ENCODE measurements at places on chromosomes 1 and 21. TPM values are rescaled to one million over a fixed set of nuclear protein-coding genes. Genes with fewer than 3 reads are reported as not detected.
A peak's percentile ranks its signal among the peaks of the same experiment; 100 is the strongest.

DNA sequence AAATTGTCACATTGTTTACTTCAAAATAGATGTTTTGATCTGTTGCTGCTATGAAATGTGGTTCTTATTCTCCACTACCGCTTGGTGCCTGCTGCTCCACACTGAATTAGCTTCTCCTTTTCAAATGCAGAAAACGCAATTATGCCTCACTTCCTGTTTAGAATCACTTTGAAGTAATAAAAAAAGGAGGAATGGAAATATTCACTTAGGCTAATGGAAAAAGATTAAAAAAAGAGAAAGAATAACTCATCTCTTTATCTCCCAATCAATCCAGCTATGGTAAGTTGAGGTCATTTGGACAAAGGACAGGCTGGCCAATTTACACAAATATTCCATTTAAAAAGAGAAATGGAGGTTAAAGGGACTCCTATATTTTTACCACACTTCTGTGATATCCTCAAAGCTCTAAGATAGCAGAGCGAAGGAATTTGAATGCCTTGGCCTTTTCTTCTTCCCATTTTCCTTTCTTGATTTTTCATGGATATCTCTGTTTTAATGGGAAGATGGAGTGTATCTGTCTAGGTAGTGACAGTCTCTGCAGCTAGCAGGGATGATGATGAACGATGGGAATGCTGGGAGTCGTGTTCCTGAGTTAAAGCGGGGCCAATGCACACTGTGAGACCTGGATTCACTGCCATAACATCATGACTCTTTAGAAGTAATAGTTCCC lies 35.7 kb downstream of the RGS5 start:
- no peaks in the 10 kb centered on the region for H3K27me3 ChIP-seq
- no peak overlapping the region for H3K4me3 ChIP-seq
- no peak overlapping the region for H3K27ac ChIP-seq
- no peak for DNase-seq
- no peaks in the 10 kb centered on the region for H3K36me3 ChIP-seq

- H3K27ac ChIP-seq, result no peak overlapping the region
- no peak for DNase-seq
- no peaks in the 10 kb centered on the region for H3K36me3 ChIP-seq
Observed at GRCh38 chr1:109433322-109433721, 7.1 kb upstream of the PSMA5 start.

GRCh38 chr21:29304597-29304996 lies 5.9 kb downstream of the BACH1 start:
- H3K4me3 ChIP-seq, result no peak overlapping the region
- no peak overlapping the region for H3K27ac ChIP-seq
- H3K4me1 ChIP-seq, result peaks cover 69% of the 10 kb centered on the region
- no peaks in the 10 kb centered on the region for H3K36me3 ChIP-seq
- H3K27me3 ChIP-seq, result no peaks in the 10 kb centered on the region
- DNase-seq, result no peak

The LCE3D gene
- not detected for total RNA-seq

DNA sequence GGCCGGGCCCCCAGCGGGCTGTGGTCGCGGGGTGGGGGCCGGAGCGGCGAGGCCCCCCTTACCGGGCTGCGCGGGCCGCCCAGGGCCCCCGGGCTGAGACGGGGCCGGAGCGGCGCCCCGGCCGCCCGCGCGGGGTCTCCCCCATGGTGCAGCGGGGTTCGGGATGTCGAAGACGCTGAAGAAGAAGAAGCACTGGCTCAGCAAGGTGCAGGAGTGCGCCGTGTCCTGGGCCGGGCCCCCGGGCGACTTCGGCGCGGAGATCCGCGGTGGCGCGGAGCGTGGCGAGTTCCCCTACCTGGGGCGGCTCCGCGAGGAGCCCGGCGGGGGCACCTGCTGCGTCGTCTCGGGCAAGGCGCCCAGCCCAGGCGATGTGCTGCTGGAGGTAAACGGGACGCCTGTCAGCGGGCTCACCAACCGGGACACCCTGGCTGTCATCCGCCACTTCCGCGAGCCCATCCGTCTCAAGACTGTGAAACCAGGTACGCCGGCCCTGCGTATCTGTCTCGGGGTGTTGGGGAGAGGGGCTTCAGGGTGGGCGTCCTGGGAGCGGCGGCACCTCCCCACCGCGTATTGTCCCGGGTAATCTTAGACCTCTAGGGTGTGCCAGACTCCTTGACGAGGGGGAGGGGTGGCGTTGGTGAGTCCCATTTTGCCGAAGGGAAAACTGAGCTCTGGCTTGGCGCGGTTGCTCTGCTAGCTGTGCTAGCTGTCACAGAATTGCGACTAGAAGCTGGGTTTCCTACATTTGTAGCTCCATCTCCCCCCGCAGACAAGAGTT lies 745 bp downstream of the MAGI3 start:
- no peaks in the 10 kb centered on the region for H3K27me3 ChIP-seq
- H3K27ac ChIP-seq, result peak overlapping the region; percentile 83
- H3K4me1 ChIP-seq, result no peaks in the 10 kb centered on the region
- peak; percentile 19 for DNase-seq
- peak overlapping the region; percentile 100 for H3K4me3 ChIP-seq

DNA sequence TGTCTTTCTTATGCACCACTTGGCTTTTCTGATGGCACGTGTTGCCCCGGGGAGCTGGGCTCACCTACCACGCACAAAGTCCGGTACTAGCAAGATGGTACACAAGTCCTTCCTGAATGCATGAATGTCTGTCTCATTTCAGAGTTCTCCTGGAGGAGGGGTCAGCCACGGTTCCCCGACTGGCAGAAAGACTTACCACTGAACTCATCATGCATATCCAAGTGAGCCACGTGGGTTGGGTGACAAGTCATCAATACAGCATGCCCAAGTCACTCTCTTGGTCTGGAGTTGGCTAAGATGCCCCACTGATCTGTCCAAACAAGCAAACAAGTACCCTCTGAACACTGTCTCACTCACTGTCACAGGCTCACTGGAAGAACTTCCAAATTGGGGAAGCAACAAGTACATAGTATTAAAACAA lies 28.6 kb upstream of the MX1 start:
- no peak for DNase-seq
- H3K27me3 ChIP-seq, result no peaks in the 10 kb centered on the region
- no peaks in the 10 kb centered on the region for H3K4me1 ChIP-seq
- H3K36me3 ChIP-seq, result no peaks in the 10 kb centered on the region
- no peak overlapping the region for H3K4me3 ChIP-seq

DNA sequence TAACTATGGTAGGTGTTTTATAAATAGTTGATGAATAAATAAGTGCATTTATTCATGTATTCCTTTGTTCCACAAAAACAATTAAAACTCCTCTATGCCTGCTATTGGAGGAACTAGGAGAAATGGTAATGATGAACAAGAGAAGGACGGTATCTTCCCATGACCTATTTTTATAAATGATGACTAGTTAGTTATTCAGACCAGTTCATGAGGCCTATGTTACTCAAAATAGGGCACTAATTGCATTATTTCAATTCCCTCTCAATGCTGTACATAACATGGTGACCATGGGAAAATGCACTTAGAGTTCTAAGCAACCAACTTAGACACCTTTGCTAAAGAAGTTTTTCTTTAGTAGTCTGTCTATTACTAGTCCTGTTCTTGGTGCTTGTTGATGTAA lies 53.1 kb downstream of the XCL1 start:
- H3K4me3 ChIP-seq, result no peak overlapping the region

DNA sequence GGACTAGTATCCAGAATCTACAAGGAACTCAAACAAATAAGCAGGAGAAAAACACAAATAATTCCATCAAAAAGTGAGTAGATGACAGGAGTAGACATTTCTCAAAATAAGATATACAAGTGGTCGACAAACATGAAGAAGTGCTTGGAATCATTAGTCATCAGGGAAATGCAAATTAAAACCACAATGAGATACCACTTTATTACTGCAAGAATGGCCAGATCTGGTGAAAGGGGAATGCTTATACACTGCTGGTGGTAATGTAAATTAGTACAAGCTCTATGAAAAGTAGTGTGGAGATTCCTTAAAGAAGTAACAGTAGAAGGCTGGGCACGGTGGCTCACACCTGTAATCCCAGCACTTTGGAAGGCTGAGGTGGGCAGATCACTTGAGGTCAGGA lies 73.8 kb downstream of the POU2F1 start:
- no peak for DNase-seq
- H3K4me3 ChIP-seq, result no peak overlapping the region
- H3K36me3 ChIP-seq, result no peaks in the 10 kb centered on the region
- no peaks in the 10 kb centered on the region for H3K4me1 ChIP-seq

The CDA gene
- total RNA-seq, result 5.1 TPM

Data from tibial nerve (tissue), 4 donors.